ENCODE measurements at places on chromosomes 5 and 9. TPM values are rescaled to one million over a fixed set of nuclear protein-coding genes. Genes with fewer than 3 reads are reported as not detected.

- H3K27me3 ChIP-seq = no peaks in the 10 kb centered on the region
- no peaks in the 10 kb centered on the region for H3K36me3 ChIP-seq
- H3K27ac ChIP-seq = no peak overlapping the region
- no peak for DNase-seq
- H3K4me1 ChIP-seq = no peaks in the 10 kb centered on the region
Measured at GRCh38 chr5:147648597-147648996, 133.9 kb downstream of the JAKMIP2 start.

DNA sequence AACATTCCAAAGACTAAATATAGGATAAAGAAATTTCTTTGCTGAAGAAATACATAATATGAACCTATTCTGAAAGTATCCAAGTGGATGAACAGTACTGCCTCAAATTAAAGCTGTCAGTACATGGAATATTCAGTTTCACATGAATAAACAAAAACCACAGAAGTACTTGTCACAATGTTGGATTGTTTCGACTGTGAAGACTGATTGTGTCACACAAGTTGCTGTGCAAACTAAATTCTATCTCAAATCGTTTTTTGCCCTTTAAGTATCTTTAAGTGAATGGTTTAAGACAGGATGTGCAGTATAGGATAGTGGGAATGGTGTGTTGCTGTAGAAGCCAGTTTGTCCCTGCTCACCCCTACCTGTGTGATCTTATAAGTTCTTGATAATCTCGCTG lies 137.4 kb upstream of the OTULINL start:
- no peak overlapping the region for H3K4me3 ChIP-seq
- no peak overlapping the region for H3K27ac ChIP-seq

DNA sequence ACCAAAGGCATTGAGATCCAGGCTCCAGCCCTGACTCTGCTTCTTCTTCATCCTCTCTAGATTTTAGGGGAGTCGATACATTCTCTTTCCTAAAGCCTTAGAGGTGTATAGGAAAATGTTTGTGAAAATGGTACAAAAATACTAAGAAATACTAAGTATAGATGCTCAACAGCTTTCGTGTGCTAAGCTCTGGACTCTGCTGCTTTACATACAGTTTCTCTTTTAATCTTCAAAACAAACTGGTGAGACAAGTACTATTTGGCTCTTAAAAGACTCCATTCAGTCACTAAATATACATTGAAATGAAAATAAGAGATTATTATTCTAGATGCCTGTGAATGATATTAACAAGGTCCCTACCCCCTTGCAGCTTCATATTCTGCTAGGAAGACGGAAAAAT lies 174.5 kb upstream of the TRPM3 start:
- no peak overlapping the region for H3K27ac ChIP-seq
- H3K4me1 ChIP-seq = no peaks in the 10 kb centered on the region
- no peaks in the 10 kb centered on the region for H3K36me3 ChIP-seq
- DNase-seq = no peak
- no peaks in the 10 kb centered on the region for H3K27me3 ChIP-seq
- H3K4me3 ChIP-seq = no peak overlapping the region

Gene GABRG2
- total RNA-seq = not detected

Gene PCDHA4
- 0.38 TPM for total RNA-seq
